Neural crest cell (in vitro differentiated cells): ENCODE measurements at places on chromosomes 7 and 10.
A peak's percentile ranks its signal among the peaks of the same experiment; 100 is the strongest.

DNA sequence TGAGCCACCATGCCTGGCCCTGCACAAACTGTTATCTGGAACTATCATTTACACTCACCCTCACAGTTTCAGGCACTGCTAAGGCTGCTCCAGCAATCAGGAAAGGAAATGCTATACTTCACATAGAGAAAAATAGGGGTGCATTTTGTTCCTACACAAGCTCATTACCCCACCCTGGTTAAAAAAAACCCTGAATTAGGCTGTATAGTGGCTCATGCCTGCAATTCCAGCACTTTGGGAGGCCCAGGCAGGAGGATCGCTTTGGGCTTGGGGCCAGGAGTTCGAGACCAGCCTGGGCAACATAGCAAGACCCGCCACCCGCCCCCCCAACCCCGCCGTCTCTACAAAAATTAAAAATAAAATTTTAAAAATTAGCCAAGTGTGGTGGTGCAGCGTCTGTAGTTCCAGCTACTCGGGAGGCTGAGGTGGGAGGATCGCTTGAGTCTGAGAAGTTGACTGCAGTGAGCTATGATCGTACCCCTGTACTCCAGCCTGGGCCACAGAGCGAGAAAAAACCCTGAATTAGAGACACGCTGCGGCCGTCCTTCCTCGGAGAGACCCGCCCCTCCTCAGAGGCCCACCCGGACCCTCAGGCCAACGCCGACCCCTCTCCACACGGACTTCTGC, 539 bp downstream of the PTCD1 start:
- no peak for DNase-seq

- DNase-seq, result no peak
Measured at GRCh38 chr7:139948587-139949335, 114.0 kb downstream of the PARP12 start.

- peak; percentile 26 for DNase-seq
Measured at GRCh38 chr10:117134306-117135025, 3.6 kb downstream of the VAX1 start.

DNA sequence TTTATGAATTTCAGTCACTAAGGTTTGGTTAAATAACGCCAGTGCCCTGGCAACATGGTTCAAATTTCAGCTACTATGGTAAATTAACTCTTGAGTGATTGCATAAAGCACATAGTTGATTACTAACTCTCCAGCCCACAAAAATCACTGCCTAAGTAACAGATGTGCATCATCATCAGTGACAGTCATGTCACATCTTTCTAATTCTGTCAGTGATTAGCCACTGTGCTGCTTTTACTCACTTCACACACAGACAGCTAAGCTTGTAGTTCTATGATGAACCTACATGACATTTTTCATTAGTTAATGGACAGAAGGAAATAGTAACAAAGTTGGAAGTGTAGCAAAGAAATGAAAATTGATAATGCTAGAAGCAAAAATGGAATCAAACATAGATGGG, 108.9 kb downstream of the DNAH11 start:
- no peak for DNase-seq

- DNase-seq, result no peak
Measured at GRCh38 chr10:69428165-69428564, 11.4 kb upstream of the TACR2 start.

- DNase-seq, result no peak
Measured at GRCh38 chr7:53596230-53596629, 560.8 kb downstream of the POM121L12 start.

- no peak for DNase-seq
Measured at GRCh38 chr7:145543242-145543641, 573.4 kb upstream of the CNTNAP2 start.

GRCh38 chr7:94300176-94300835, 94.4 kb upstream of the COL1A2 start:
- DNase-seq, result no peak

DNA sequence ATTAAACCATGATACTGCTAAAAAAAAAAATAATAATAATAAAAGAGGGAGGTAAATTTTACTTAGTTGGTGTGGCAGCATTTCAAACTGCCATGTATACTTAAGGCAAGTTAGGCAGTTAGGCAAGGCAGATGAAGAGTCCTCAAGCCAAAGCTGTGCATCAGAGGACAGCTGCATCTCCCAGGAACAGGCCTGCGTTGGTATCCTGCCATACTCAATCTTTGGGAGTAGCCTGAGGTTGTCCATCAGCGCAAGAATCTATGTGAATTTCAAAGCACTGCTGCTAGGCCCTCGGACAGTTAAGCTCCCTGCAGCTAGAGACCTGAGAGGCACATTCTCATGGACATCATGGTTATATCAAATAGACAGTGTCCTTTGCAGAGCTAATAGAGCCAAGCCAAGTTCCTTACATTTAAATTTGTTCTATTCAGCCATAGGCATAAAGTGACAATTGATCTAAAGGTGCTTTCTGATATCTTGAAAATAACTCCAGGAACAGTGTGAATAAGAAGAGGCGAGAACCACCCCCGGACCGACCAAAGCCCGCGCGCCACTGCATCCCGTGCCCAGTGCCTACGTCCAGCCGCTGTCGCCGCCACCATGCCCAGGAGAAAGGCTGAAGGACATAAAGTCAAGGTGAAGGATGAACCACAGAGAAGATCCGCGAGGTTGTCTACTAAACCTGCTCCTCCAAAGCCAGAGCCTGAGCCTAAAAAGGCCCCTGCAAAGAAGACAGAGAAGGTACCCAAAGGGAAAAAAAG, 310.6 kb downstream of the SEMA3D start:
- no peak for DNase-seq

DNA sequence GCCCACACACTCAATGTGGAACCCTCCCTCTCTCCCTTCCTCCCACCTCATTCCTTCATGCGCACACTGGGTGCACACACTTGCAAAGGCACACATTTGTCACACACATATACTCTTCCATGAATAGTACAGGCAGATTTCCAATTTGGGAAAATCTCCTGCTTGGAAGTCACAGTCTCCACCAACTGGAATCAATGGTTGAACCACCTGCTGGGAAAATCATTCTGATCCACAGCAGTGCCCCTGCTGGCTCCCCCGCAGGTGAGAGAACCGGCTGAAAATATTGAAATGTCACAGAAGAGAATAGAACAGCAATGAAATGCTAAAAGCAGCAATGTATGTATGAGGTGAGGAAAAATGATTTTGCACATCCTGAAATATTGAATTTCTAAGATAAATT, 232.7 kb downstream of the ADAM12 start:
- no peak for DNase-seq

- no peak for DNase-seq
Measured at GRCh38 chr7:137774793-137775201, 72.0 kb downstream of the DGKI start.

GRCh38 chr10:86259901-86260562, 106.6 kb downstream of the GRID1 start:
- DNase-seq, result no peak

GRCh38 chr7:116528008-116528789, 3.4 kb downstream of the CAV1 start:
- DNase-seq, result no peak

DNA sequence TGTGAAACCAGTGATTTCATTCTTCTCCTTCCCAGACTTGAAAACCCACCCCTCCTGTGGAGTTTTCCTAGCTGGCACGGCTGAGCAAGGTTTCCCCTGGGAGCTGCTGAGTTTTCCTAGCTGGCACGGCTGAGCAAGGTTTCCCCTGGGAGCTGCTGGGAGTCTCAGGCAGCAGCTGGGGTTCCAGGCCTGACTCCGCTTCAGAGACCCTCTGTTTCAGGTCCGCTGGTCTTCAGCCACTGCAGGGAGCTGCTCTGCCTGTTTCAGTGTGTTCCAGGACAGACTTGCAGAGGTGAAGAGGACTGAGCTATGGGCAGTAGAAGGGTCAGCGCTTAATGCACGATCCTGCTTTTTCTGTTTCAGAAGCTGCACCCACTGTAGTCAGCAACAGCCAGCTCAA, 104.9 kb downstream of the XRCC2 start:
- DNase-seq, result no peak

- DNase-seq, result no peak
Measured at GRCh38 chr10:1310271-1310789, 254.1 kb downstream of the WDR37 start.

- DNase-seq, result no peak
Measured at GRCh38 chr7:32301427-32301826, 188.8 kb downstream of the LSM5 start.

- DNase-seq, result no peak
Measured at GRCh38 chr7:158482480-158482879, 105.1 kb downstream of the PTPRN2 start.

DNA sequence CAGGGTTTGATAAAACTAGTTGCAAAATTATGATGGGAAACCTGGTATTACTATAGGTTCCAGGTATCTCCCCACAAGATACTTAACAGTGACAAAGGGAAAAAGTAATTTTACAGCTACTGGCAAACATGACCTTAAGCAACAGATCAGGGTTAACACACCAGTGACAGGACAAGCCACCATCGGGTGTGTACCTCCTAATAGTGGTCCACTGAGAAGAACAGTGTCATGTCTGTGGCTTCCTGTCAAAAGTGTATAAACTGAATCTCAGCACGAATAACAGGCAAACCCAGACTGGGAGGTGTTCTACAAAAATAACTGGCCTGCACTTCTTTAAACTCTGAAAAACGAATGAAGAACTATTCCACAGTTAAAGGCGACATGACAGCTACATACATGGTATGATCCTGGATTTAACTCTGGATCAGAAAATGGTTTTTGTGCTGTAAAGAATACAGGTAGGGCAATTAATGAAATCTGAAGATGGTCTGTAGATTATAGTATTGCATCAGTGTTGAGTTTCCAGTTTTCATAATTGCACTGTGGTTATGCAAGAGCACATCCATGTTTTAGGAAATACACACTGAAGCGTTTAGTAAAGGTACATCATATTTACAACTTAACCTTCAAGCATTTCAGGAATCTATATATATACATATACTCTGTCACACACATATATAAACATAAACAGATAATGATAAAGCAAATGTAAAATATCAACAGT, 32.0 kb upstream of the ARMS2 start:
- no peak for DNase-seq

- no peak for DNase-seq
Measured at GRCh38 chr7:23594879-23595604, 2.1 kb upstream of the CCDC126 start.

- DNase-seq, result no peak
Measured at GRCh38 chr10:1538121-1538520, 199.2 kb downstream of the ADARB2 start.

GRCh38 chr7:71408271-71408670, 276.3 kb downstream of the GALNT17 start:
- no peak for DNase-seq

- peak; percentile 54 for DNase-seq
Measured at GRCh38 chr10:58299580-58299979, 30.6 kb downstream of the CISD1 start.

GRCh38 chr7:92639966-92640365, 49.8 kb upstream of the FAM133B start:
- no peak for DNase-seq

- DNase-seq, result no peak
Measured at GRCh38 chr7:70574970-70575799, 556.8 kb upstream of the GALNT17 start.

- no peak for DNase-seq
Measured at GRCh38 chr7:2312267-2312929, 1.8 kb downstream of the SNX8 start.

- DNase-seq, result no peak
Measured at GRCh38 chr7:104358446-104359132, 30.2 kb downstream of the LHFPL3 start.

GRCh38 chr10:132516771-132517725, 20.5 kb upstream of the INPP5A start:
- peak; percentile 64 for DNase-seq

DNA sequence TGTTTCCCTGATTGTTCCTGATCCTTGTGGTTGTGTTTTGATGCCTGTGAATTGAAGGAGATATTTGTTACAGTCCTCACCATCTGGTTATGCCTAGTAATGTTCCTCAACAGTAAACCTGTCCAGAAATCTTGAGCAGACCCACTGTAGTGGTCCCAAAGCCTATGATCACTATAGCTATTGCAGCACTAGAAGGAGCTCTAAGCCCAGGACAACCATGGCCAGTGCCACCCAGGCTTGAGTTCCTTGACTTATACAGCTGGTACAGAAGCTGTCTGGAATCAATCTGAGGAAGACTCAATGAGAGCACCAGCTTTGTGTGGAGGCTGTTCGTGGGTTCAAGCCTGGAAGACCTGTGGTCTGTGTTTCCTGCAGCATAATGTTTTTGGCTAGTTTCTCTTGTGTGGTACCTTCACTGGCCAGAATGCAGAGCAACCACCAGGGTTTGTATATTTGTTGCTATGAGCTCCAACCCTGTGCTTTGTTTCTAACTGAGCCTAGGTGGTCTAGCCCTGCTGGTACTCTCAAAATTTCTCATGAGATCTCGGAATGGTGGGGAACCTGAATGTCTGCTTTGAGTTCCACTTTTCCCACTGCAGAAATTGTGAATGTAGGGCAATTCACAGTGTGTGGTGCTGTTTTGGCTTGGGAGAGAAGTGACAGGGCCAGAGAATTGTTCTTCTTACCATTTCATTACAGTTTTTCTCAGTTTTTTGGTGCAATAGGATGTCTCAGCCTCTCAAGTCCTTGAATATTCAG, 355.2 kb downstream of the SUGCT start:
- DNase-seq, result no peak

DNA sequence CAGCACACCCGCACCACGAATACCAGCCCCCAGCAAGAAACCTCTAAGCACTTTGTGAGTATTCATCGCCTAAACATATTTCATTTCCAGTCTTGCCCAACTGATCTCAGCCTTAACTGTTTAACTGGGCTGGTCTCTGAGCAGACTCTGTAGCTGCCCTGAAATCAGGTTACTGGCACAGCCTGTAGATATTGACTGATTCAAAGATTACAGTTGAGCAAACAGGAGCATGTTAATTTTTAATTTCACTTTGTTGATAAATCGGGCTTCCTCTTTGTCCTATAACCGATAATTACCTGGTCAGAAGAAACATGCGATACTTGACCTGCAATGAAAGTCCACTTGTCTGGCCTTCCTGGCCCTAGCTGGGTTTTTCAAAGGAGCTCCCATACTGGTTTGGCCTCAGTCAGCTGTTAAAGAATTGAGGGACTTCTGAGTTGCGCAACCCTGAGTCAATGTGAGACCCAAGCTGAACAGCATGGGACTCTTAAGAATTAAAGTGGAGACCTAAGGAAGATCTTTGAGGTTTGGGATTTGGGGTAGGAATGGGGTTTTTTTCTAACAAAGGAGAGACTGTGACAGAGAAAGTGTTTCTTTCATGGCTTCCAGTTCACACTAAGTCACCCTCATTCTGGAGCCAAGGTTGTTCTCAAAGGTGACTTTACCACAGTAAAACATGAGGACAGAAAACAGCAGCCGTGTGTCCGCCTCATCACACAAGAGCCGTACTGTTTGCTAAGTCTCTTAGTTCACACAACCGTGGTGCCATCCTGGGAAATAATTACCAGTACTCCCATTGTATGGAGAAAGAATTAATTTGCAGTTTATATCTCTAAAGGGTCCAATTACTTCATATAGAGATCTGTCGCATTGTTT, 75.9 kb downstream of the PPP1R3C start:
- DNase-seq, result no peak

GRCh38 chr7:112981966-112982365, 104.7 kb downstream of the GPR85 start:
- DNase-seq, result no peak

GRCh38 chr7:127959770-127960169, 71.5 kb downstream of the LRRC4 start:
- no peak for DNase-seq

- DNase-seq, result no peak
Measured at GRCh38 chr10:132990684-132991545, 48.5 kb upstream of the CFAP46 start.
